ENCODE measurements at places on chromosomes 16 and 17.

DNA sequence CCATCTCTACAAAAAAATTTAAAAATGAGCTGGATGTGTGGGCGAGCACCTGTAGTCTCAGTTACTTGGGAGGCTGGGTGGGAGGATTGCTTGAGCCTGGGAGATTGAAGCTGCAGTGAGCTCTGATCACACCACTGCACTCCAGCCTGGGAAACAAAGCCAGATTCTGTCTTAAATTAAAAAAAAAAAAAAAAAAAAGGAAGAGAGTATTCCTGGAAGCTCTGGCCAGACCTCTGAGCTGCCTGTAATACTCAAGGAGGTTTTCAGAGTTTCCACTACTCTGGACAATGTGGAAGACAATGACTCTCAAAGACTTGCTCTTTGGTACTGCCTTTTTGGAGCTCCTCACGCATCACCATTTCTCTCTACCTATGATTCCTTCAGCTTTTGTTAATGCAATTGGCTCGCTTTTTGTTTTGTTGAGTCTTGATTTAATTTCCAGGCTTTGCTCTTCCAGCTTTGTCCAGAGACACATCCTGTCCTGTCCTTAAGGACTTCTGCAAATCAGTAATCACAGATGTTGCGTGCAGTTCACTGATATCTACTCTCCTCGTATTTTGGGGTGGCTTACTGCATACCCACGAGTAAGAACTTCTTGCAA lies 10.8 kb downstream of the CHD9 start:
- no peak for DNase-seq

- DNase-seq, result no peak
Measured at GRCh38 chr17:32445497-32445896, 1.2 kb downstream of the PSMD11 start.

- no peak for DNase-seq
Measured at GRCh38 chr17:39740357-39741111, 2.8 kb downstream of the GRB7 start.

DNA sequence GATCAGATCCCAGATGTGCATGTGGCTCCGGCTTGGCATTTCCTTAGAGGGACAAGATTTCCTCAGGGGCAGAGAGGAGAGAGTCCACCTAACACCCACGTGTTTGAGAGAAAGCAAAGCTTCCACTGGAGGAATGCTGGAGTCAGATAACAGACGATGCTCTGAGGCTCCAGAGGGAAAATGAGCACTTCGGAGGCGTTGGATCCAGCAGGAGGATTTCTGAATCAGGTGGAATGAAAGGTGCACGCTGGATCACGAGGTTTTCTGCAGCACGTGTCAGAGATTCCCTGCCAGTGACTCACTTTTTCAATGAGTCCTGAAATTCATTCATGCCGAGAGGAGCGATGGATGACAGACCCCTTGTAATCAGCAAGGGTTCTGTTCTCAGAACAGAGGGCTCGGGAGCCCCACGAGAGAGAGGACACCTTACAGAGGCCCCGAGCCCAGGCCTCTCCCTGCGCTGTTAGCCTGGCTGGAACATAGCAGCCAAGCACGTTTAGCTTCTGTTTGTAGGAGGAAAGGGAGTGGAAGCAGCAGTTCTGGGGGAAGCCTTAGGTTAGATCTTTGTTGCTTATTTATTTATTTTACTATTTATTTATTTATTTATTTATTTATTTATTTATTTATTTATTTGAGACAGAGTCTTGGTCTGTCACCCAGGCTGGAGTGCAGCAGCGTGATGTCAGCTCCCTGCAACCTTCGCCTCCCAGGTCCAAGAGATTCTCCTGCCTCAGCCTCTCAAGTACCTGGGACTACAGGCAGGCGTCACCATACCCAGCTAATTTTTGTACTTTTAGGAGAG lies 49.3 kb upstream of the JPH3 start:
- DNase-seq, result no peak

DNA sequence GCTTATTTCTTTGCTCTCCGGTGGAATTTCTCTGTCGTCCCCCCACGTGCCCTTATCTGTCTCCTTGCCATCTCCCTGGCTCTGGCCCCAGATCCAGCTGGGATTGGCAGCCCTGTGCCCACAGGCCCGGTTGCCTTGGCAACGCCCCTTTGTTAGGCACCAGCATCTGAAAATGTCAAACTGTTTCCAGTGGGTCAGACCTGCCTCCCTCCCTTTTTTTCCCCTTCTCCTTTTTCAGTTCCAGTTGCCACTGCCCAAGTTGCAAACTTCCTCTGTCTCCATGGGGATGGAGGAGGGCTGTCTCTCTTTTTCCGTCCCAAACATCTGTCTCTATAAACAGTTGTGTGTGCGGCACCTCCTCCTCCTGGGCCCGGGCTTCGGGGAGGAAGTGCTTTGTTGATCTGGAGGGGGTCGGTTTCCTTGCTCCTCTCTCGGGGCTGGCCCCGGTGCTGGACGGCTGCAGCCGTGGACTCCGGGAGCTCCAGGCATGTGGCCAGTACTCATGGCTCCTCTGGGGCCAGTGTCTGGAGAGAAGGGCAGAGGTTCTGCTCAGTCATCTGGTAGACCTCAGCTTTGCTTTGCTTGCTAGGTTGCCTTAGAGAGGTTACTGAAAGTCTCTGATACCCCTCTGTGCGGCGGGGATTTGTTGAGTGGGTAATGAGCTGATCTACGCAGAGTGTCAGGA lies 35.3 kb downstream of the SOCS3 start:
- no peak for DNase-seq

- DNase-seq, result no peak
Measured at GRCh38 chr17:3471599-3471998, at the start of gene SPATA22. Gene SPATA22 (minus strand): TSS chr17:3471819. CDS start chr17:3469325, 2,494 bp downstream.

DNA sequence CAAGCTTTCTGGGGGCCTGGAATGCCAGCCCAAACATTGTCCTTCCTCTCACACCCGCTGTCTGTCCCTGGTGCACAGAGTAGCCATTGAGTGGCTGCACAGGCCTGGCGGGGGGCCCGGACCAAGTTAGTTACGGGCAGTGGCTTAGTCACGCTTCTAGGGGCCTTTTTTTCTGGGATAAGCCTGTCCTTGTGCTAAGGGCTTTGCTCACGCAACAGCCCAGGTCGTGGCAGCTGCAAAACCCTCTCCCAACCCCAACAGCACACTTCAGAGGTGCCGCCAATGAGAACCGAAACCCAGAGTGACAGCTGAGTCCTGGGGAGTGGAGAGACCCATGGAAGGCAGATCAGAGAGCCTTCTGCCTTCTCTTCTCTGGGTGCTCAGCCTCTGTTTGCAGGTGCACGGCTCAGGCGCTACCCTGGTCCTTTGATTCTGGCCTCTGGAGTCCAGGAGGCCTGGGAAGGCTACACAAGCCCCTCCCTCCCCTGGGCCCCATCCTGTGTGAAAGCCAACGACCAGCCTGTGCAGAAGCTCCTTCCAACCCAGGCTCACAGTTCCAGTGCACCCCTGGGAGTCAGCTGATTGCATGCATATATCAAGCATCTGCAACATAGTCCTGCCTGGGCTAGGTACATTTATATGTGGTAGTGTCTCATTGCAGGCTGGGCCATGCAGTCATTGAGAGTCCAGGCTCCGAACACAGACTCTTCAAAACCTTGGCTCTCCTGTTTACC lies 9.1 kb downstream of the WSCD1 start:
- no peak for DNase-seq

DNA sequence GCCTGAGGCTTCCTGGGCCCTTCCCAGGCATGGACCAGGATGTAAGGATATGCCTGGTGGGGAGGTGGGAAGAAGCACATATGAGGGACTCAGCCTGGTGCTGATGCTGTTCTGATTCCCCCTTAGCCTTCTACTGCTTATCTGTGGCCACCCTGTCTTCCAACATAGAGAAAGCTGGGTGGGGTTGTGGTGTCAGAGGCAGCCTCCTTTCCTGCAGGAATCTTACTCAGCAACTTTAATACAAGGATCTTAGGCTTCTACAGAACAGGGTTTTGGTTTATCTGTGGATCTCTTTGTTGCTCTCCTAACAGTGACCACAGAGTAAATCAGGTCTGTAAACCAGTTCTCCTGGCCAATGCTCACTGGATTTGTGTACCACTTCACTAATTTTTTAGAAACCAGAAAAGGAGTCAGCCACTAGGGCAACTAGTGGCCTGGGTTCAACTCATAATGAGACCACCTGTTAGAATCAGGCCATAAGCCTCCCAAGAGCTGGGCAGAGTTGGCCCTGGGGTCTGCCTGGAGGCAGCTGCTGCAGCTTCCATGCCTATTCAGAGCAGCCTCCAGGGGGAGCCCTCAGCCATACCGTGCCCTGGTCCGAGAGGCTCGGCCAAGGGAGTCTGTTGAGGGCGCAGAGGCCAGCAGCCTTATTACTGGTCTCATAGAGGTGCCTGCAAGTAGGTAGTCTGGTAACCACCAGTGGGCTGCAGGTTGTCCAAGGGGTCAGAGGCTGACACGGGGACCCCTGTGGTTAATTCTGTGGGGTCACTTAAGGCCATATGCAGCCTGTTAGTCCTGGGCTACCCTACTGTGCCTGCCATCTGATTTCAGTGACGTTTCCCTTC lies 7.1 kb downstream of the HAS3 start:
- no peak for DNase-seq

DNA sequence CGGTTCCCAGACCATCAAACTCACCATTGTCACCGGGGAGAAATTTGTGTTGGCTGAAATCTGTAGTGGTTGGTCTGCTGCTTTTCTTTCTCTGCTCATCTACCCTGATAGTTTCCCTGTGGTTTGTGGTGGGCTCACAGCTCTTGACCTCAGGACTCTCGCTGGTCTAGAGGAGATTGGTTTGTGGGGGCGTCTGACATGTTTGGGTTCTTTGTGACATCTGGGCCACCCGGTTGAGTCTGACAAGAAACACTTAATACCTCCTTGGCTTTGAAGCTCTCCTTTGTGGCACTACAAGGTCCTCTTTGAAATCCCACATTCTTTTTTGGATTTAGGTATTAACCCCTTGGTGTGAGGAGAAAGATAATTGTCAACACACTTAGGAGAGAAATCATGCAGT lies 662.0 kb downstream of the WWOX start:
- DNase-seq, result no peak

DNA sequence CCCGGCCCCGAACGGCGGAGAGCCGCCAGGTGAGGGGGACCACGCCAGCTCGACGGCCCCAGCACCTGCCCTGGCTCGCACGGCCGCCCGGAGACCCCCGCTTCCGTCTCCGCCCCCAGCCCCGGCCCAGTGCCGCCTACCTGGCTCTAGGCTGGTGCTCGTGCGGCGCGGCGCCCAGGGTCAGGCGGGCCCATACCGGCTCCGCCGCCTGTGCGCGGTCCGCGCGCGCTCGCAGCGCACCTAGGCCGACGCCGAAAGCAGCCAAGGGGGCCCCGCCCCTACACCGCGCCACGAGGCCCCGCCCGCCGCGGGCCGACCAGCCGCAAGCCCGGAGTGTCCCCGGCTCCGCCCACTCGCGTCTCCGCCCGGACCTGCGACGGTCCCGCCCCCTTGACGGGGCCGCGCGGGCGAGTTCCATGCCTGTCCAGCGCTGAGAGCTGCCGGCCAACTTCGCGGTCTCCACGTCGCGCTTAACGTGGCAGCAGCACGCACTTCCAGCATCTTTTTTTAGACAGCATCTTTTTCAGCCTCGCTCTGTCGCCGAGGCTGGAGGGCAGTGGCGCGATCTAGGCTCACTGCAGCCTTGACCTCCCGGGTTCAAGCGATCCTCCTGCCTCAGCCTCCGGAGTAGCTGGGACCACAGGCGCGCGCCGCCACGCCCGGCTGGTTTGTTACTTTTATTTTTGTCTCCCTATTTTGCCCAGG lies at the start of gene SLC25A39:
SLC25A39 (minus strand) TSS at position 253 of the 705 bp plus-strand sequence. CDS start 1,261 bp downstream, outside the sequence.
- DNase-seq, result peak; percentile 76

GRCh38 chr16:87621976-87622713 lies 19.8 kb downstream of the JPH3 start:
- DNase-seq, result no peak

- no peak for DNase-seq
Measured at GRCh38 chr17:61460796-61461585, 8.8 kb downstream of the TBX4 start.

- no peak for DNase-seq
Measured at GRCh38 chr17:62899361-62899760, 66.7 kb upstream of the TANC2 start.
